Neural crest cell (in vitro differentiated cells): ENCODE measurements at places on chromosomes 1 and 21. TPM values are rescaled to one million over a fixed set of nuclear protein-coding genes. Genes with fewer than 3 reads are reported as not detected.
A peak's percentile ranks its signal among the peaks of the same experiment; 100 is the strongest.

DNA sequence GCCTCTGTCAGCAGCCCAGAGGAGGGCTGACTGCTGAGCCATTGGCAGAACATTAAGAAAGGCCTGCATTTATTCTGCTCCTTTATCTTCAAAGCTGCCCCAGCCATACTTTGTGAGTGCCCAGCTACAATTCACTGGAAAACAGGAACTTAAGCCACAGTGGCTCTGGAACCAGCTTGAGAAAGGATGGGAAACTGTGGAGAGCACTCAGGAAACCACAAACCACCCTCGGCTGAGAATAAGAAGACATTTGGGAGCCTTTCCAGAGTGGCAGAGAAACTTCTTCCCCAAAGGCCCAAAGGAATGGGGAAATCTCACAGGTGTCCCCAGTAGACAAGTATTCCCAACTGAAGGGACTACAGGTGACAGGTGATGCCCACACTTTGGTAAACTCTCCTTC is 1.8 kb downstream of the LAMB3 start:
- DNase-seq: no peak

The FLVCR1 gene
- 31.4 and 33.0 TPM in 2 replicates for total RNA-seq

- no peak for DNase-seq
These were observed 109.7 kb upstream of the ZBTB40 start for GRCh38 chr1:22341791-22342605.

DNA sequence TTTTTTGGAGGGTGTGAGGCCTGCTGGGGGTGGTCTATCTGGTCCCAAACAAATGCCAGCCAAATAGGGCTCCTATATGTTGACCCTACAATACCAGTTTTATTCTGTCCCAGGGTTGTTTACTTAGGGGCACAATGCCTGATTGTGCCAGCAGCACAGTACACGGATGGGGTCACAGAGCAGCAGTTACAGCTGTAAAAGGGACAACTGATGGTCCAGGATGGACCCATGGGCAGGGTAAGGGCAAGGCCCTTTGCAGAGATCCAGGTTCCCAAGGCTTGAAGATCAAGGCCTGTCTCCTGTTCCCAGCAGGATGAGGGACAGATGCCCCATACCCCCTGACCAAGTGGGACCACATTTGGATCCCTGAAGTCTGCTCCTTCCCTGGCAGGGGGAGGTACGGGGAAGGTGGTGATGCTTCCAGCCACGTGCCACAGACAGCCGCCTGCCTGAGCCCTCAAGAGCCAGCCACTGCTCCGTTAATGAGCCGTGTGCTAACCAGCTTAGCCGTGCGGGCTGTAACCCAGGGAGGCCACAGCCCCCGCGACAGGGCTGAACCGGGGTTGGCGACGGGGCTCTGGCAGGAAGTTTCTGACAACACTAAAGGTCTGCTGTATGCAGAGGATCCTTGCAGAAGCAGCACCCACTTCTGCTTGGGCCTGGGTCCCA is 18.2 kb downstream of the SLC6A9 start:
- DNase-seq: no peak

DNA sequence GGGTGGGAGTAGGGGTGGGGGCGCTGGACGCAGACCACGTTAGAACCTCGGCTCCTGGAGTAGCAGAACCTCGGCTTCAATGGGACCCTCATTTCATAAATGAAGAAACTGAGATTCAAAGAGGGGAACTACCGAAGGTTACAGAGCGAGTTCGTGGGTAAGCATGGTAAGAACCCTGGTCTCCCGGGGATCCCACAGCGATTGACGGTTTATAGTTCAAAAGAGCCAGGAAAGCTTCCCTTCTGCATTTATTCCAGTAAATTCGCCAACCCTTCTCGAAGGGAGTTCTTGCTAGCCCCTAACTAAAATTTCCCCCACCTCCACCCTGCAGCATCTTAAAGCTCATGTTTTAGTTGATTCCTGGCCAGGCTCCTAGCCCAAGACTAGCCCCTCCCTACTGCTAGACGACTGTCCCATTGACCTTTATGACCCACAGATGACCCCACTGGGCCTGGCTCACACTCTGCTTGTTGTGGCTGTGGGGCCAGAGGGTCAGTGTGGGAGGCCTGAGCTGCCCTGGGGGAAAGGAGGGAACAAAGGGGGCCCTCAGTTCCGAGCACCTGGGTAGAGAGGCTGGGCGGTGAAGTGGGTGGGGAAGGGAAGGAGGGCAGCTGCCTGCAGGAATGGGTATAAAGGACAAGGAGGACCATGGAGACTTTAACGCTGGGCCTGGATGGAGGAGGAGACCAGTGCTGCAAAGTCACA is 558 bp upstream of the KIF21B start:
- peak; percentile 70 for DNase-seq

- DNase-seq: no peak
These were observed 8.3 kb downstream of the RHOC start for GRCh38 chr1:112698366-112699310.

DNA sequence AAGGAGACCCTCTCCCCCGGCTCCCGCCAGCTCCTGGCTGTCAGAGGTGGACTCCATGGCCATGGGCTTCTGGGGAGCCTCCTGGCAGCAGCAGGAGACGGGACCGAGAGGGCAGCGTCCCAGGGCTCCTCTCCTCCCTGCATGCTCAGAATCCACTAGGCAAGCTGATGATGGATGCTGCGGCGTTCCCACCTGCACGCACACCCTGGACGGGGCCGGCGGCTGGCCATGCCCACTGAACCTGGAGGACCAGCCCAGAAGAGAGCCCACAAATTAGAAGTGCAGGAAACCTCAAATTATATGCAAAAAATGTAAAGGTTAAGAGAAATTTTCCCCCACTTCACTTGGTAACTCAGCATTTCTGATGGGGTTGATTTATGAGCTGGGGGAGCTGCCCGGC is 77.3 kb upstream of the ARHGEF16 start:
- no peak for DNase-seq

DNA sequence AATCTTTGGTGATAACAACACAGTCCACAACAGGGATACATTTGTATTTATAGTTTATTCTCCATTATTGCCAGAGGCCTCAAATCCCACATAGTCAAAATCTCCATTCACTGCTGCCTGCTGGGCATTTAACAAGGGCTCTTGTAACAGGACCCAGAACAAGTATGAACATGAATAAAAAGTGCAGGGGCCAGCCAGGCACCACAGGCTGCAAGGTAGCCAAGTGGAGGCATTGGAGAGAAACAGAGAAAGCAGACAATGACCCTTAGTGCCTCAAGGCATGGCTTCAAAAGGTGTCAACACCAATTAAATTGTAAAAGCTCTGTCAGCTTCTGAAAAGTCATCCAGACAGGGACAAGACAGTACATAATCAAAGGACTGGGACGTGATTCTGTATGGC is 116.8 kb downstream of the ATP6V1G3 start:
- no peak for DNase-seq

The CFHR2 gene
- not detected in 2 replicates for total RNA-seq

- no peak for DNase-seq
These were observed 29.7 kb downstream of the TOR1AIP1 start for GRCh38 chr1:179911812-179912211.

DNA sequence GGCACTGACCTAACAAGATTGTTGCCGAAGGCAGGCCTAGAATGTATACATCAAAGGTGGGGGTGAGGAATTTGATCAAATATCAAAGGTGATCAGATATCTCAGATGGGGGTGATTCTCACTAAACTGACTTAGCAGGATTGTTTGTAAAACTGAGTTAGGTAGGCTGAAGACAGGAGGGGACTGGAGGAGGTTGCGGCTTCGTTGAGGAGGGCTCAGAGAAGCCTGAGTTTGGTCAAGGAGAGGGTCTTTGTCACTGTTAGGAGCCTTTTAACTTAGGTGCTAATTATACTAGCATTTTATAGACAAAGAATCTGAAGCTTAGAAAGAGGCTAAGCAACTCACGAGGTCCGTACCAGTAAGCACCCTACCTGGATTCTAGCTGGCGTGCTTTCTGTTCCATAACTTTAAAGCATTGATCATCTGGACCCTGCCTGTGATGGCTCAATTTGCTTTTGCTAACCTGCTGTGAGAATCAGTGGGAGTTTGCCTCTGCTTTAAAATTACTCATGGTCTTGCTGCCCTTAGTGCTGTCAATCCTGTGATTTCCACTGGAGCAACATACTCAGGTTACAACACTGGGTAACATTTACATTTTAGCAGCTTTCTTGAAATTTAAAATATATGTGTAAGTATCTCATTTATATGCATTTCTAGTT is 49.8 kb downstream of the ITSN1 start:
- no peak for DNase-seq

GRCh38 chr1:182784556-182785171 is 4.9 kb upstream of the NPL start:
- no peak for DNase-seq

GRCh38 chr1:156402331-156403020 is 33.5 kb downstream of the RHBG start:
- DNase-seq: no peak

GRCh38 chr1:225378880-225379279 is 49.0 kb downstream of the LBR start:
- DNase-seq: no peak

The SH3D21 gene
- 5.4 and 5.9 TPM in 2 replicates for total RNA-seq

The OR10T2 gene
- not detected in 2 replicates for total RNA-seq

The LCE4A gene
- total RNA-seq: not detected in 2 replicates

The CRTC2 gene
- total RNA-seq: 34.1 and 34.7 TPM in 2 replicates

DNA sequence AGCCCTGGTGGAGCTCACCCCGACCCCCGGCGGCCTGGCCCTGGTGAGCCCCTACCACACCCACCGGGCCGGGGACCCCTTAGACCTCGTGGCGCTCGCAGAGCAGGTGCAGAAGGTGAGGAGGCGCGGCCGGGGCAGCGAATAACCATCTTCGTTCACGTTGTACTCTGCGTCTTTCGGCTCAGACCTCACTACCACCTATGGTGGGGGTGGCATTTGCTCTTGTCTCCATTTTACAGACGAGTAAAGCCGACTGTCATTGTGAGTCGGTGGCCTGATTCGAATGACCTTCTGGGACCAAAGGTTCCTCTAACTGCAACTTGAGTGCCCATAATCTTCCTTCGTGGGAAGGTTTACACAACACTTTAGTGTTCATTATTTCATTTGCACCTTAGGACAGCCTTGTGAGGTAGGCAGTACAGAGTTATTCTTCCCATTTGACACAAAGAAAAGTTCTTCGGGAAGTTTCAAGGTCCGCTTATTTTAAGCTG is 506 bp downstream of the C1orf50 start:
- no peak for DNase-seq

DNA sequence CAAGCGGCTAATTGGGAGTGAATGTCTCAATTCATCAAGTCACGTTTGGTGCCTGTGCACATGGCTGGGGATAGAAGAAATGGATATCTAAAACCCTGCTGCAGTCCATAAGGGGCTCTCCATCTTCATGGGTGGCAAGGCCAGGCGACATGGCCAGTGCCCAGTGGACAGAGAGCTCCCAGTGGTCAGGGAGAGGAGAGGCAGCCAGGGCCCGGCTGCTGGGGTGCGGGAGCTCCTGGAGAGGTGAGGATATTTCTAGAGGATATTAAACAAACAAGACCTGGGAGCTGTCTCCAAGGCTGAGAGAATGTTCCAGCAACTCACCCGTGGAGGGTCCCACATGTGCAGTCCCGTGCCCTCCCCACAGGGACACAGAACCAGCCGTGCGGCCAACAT is 368.8 kb upstream of the C1orf174 start:
- no peak for DNase-seq

The MRAP gene
- not detected in 2 replicates for total RNA-seq

DNA sequence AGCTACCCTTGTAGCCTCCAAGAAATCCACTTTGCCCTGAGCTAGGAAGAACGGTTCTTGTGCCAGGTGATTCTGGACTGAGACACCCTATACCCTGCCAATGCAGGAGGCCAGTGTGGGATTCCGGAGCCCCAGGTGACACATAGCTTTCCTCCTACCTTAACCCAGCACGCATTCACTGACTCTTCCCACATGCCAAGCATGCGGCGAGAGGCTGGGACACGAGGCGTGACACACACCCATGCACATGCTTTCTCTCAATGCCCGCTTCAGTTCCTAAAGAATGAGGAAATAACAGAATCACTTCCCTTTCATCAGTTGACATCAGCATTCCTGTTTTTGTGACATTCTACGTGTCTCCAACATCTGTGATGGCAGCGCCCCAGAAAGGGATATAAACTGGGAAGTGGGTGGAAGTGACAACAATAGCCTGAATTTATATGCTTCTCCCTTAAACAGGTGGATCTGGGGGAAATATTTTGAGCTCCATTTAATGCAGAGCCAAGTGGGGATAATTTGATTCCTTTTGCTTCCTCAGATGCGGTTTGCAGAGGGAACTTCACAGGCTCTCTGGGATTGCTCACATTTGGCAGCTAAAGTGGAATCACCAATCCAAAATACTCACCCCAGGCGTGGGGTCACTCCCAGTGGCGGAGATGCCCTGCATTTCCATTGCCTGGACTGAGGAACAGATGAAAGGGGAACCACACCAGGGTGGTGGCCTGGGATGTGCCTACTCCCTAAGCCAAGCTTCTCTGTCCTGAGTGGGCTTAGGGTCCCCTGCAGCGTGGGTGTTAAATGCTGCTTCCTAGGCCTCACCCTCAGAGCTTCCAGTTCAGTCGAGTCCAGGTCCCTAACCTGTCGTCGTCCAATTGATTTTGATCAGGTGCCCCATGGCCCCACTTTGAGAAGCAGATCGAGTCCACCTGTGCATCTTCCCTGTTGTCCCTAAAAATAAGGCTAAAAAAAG is 445.1 kb downstream of the SIPA1L2 start:
- no peak for DNase-seq

- DNase-seq: peak; percentile 61
These were observed 15.3 kb downstream of the SMIM12 start for GRCh38 chr1:34844252-34844634.

The ATP13A2 gene
- 53.9 and 59.0 TPM in 2 replicates for total RNA-seq

- DNase-seq: no peak
These were observed 85.0 kb downstream of the PCP4 start for GRCh38 chr21:39952265-39952664.

The GNAT2 gene
- not detected in 2 replicates for total RNA-seq

- no peak for DNase-seq
These were observed 10.7 kb downstream of the EPHX1 start for GRCh38 chr1:225820522-225821120.

DNA sequence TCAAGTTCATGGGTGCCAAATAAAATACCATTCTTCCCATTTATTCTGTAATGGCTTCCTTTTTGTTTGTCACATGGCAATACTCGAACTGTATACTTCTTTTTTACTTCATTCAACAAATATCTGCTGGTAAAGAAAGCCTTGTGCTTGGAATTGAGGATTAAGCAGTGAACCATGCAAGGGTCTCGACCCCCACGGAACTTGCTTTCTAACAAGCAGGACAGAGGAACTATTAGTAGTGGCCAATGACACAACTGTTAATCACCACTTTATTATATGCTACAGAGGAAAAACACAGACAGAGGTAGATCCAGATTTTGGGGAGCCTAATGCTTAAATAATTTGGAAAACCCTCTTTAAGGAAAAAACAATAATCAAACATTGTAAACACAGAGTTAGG is 542.2 kb downstream of the DPYD start:
- DNase-seq: no peak

The PDC gene
- total RNA-seq: not detected in 2 replicates
